DND-41 (cell line): ENCODE measurements at places on chromosomes 5 and 9.

DNA sequence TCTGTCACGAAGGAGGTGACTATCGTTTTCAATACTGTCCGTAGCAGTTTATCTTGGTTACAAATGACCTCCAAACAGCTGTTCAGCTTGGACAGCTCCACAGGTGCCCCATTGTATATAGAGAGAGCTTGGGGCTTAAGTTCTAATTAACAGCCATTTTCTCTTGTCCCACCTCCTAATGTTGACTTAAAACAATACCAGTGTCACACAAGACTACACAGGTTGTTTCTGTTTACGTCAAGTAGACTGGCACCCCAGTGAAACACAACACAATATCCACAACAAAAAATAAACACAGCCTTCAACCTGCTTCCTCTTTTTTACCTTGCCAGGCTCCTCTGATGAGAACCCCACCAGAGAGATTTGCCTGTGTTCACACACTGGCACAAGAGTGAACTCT lies 39.8 kb upstream of the TLE1 start:
- H3K4me3 ChIP-seq: no peak overlapping the region
- DNase-seq: no peak
- H3K27ac ChIP-seq: no peak overlapping the region
- H3K27me3 ChIP-seq: no peaks in the 10 kb centered on the region
- no peaks in the 10 kb centered on the region for H3K4me1 ChIP-seq

DNA sequence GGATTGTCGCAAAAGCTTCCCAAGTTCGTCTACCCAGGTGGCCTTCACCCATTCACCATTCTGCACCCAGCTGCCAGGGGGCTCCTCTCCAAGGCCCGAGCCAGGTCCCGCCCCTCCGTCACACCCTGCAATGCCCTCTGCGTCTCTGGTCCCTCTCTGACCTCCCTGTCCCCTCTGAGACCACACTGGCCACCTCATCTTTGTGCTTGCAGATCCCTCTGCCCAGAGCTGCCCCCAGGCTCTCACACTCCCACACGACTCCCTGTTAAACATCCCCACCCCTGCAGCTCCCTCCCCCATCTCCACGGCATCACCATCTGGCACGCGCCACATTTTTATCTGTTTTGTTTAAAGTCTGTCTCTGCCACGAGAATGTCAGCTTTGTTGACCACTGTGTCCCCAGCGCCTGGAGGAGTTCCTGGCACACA lies 243.6 kb downstream of the PBX3 start:
- H3K27me3 ChIP-seq: no peaks in the 10 kb centered on the region
- no peak overlapping the region for H3K27ac ChIP-seq
- no peak for DNase-seq
- H3K4me1 ChIP-seq: no peaks in the 10 kb centered on the region
- no peaks in the 10 kb centered on the region for H3K36me3 ChIP-seq

DNA sequence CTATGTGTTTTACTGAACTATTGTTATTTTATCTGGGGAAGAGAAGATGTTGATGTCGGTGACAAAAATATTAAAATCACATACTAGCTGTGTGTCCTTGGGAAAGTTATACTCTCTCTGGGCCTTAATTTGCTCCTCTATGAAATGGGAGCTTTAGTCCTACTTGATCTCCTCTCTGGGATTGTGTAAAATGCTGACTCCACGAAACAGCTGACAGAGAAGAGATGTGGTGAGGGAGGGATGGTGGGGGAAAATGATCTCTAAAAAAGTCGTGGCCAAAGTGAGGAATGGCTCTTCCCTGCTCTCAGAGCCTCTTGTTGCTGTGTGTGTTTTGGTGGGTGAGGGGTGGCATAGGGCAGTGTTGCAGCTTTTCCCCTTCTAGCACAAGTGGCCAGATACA lies 173.7 kb downstream of the MELK start:
- no peak for DNase-seq
- no peak overlapping the region for H3K27ac ChIP-seq
- no peak overlapping the region for H3K4me3 ChIP-seq
- no peaks in the 10 kb centered on the region for H3K36me3 ChIP-seq
- H3K27me3 ChIP-seq: peaks cover 8% of the 10 kb centered on the region

DNA sequence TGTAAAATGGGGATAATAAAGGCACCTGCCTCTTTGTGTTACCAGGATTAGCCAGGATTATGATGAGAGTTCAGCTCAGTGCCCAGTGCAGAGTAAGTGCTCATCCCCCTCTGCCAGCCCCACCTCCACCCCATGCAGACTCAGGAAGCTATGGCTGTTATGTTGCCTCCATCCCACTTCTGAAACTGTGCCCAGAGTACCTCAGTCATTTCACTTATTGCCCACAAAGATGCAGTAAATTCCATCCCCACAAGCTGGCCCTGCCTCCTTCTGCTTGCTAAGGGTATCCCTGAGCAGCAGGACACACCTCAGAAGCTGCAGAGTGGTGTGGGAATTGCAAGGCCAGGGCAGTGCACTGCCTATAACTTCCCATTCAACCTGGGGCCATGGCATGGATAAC lies 415.1 kb downstream of the SPOCK1 start:
- no peak overlapping the region for H3K4me3 ChIP-seq
- H3K36me3 ChIP-seq: no peaks in the 10 kb centered on the region
- H3K27me3 ChIP-seq: peaks cover 22% of the 10 kb centered on the region
- H3K4me1 ChIP-seq: no peaks in the 10 kb centered on the region
- H3K27ac ChIP-seq: no peak overlapping the region
- no peak for DNase-seq

DNA sequence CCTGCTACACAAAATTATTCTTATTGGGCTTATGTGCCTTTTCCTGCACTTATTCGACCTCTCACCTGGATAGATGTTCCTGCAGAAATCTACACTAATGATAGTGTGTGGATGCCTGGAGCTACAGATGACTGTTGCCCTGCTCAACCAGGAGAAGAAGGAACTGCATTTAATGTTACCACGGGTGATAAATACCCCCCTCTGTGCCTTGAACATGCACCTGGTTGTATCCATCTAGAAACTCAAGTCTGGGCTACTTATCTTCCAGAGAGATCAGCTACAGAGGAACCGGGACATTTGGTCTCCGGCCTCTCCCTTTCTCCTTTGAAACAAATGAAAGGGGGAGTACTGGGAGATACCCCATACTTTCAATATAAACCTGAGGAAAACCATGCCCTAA lies 54.5 kb downstream of the SH3PXD2B start:
- DNase-seq: no peak
- H3K36me3 ChIP-seq: no peaks in the 10 kb centered on the region
- H3K4me3 ChIP-seq: no peak overlapping the region
- H3K27ac ChIP-seq: no peak overlapping the region

DNA sequence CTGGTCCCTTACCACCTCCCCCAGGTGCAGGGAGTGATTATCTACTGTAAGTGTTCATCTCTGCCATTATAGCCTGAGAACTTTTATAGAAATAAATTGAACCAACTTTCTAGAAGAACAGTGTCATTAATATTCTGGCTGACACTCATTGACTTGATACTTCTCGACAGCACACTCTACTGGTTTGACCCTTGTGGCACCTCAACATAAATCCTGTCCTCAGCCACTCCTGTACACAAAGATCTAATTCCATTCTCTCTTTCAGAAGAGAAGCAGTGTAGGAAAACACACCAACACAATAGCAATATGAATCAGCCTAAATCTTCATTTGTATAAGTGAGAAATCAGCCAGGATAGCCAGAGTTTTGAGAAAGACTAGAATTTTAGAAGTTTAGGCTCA lies 417.7 kb downstream of the TAF11L14 start:
- no peak overlapping the region for H3K4me3 ChIP-seq
- no peak overlapping the region for H3K27ac ChIP-seq
- H3K4me1 ChIP-seq: no peaks in the 10 kb centered on the region
- H3K27me3 ChIP-seq: no peaks in the 10 kb centered on the region
- H3K36me3 ChIP-seq: no peaks in the 10 kb centered on the region

- DNase-seq: no peak
- H3K4me3 ChIP-seq: no peak overlapping the region
- H3K27ac ChIP-seq: no peak overlapping the region
- peaks cover 38% of the 10 kb centered on the region for H3K4me1 ChIP-seq
- H3K27me3 ChIP-seq: no peaks in the 10 kb centered on the region
Measured at GRCh38 chr9:105259731-105260612, 15.5 kb downstream of the SLC44A1 start.

DNA sequence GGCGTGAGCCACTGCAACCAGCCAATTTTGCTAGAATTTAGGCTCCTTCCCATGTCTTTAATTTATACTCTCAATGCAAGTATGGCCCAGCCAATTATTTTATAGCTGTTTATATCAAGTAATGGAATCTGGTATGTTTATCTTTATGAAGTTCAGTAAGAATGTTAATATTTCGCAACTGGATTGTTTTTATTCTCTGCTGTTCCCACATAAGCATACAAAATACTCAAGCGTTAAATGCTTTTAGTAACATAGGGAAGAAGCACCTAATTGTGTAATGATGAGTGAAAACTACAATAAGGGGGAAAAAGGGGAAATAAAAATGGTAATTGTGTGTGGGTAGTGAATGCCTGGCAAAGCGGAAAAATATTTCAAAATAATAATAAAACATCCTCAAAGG lies 21.3 kb downstream of the PWWP2A start:
- H3K4me1 ChIP-seq: no peaks in the 10 kb centered on the region
- H3K36me3 ChIP-seq: peaks cover 54% of the 10 kb centered on the region
- H3K4me3 ChIP-seq: no peak overlapping the region
- DNase-seq: no peak
- no peak overlapping the region for H3K27ac ChIP-seq

DNA sequence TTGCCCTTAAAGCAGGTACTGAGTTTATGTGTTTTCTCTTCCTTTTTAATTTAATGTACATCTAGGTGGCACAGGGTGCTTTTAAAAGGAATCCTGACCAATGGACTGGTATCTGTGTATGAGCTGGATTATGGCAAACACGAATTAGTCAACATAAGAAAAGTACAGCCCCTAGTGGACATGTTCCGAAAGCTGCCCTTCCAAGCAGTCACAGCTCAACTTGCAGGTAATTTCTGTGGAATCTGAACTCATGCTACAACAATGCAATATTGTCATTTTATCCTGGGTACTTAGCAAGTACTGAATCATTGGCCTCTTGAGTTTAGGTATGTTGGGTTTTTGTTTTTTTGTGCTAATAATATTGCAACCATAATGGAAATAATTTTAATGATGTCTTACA lies 14.4 kb upstream of the TMOD1 start:
- H3K4me3 ChIP-seq: no peak overlapping the region
- H3K27me3 ChIP-seq: no peaks in the 10 kb centered on the region
- H3K4me1 ChIP-seq: no peaks in the 10 kb centered on the region
- DNase-seq: no peak

GRCh38 chr9:38358390-38359296 lies 33.9 kb upstream of the ALDH1B1 start:
- H3K36me3 ChIP-seq: no peaks in the 10 kb centered on the region
- H3K27ac ChIP-seq: no peak overlapping the region
- H3K4me3 ChIP-seq: no peak overlapping the region
- no peaks in the 10 kb centered on the region for H3K27me3 ChIP-seq
- H3K4me1 ChIP-seq: no peaks in the 10 kb centered on the region

- H3K27me3 ChIP-seq: peaks cover 3% of the 10 kb centered on the region
- H3K36me3 ChIP-seq: no peaks in the 10 kb centered on the region
- no peaks in the 10 kb centered on the region for H3K4me1 ChIP-seq
- no peak for DNase-seq
Measured at GRCh38 chr5:146647656-146648199, 131.7 kb upstream of the GPR151 start.

GRCh38 chr5:151495320-151495719 lies 47.9 kb downstream of the SLC36A1 start:
- no peak overlapping the region for H3K27ac ChIP-seq
- H3K4me1 ChIP-seq: no peaks in the 10 kb centered on the region
- H3K36me3 ChIP-seq: no peaks in the 10 kb centered on the region
- no peaks in the 10 kb centered on the region for H3K27me3 ChIP-seq
- no peak overlapping the region for H3K4me3 ChIP-seq
- no peak for DNase-seq

DNA sequence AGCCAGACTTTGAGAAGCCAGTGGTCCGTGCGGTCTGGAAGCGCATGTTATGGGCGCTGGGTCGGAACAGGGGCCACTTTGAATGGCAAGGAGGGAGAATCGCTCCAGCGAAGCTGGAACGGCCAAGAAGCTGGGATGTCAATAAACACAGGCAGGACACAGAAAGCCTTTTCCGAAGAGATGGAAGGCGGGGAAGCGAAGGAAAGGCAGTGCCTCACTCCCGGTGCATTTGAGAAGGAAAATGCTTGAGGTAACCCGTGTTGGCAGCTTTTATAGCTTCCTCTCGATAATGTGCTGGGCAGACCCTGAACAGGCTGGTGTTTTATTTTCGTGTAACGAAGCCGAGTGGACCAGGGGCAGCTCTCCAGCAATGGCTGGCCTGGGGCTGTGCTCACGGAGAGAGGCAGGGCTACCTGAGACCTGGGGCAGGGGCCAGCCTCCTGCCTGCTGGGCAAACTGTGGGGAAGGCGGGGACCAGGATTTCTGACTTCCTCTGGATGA lies 84.2 kb upstream of the SPRY4 start:
- no peak for DNase-seq
- H3K4me1 ChIP-seq: no peaks in the 10 kb centered on the region
- H3K27me3 ChIP-seq: no peaks in the 10 kb centered on the region
- H3K4me3 ChIP-seq: no peak overlapping the region

GRCh38 chr9:28883234-28883633 lies 1310.0 kb upstream of the C9orf72 start:
- DNase-seq: no peak
- no peaks in the 10 kb centered on the region for H3K4me1 ChIP-seq
- H3K4me3 ChIP-seq: no peak overlapping the region
- H3K27ac ChIP-seq: no peak overlapping the region
- no peaks in the 10 kb centered on the region for H3K36me3 ChIP-seq

DNA sequence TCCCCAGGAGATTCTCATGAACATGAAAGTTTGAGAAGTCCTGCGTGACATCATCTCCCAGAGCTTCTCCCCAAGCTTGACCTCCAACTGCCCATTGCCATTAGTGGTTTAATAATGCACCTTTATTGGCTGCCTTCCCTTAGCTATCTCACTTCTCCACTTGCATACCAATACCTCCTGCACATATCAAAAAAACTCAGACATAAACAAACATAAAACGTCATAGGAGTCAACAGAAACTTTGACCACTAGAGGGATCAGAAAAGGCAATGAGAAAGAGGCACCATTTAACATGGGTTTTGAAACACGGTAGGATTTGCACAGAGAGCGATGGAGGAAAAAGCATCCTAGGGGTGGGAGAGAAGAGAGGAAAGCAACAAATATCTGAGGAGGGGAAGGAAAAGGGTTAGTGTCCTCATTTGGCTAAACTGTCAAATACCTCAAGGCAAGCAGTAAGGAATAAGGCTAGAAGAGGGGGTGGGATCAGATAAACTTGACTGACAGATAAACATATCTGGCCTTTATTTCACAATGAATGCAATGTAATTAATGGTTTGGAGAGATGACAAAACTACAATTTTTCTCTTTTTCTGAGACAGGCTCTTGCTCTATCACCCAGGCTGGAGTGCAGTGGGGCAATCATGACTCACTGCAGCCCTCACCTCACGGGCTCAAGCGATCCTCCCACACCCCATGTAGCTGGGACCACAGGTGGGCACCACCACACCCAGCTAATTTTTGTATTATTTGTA lies 27.0 kb downstream of the GNAQ start:
- H3K27me3 ChIP-seq: no peaks in the 10 kb centered on the region
- H3K4me3 ChIP-seq: no peak overlapping the region
- H3K27ac ChIP-seq: no peak overlapping the region
